ENCODE measurements at places on chromosomes 3 and 15.

- DNase-seq: no peak
These were observed 244.6 kb downstream of the STXBP5L start for GRCh38 chr3:121152573-121152972.

- no peak for DNase-seq
These were observed 127.3 kb upstream of the THBS1 start for GRCh38 chr15:39453620-39454019.

DNA sequence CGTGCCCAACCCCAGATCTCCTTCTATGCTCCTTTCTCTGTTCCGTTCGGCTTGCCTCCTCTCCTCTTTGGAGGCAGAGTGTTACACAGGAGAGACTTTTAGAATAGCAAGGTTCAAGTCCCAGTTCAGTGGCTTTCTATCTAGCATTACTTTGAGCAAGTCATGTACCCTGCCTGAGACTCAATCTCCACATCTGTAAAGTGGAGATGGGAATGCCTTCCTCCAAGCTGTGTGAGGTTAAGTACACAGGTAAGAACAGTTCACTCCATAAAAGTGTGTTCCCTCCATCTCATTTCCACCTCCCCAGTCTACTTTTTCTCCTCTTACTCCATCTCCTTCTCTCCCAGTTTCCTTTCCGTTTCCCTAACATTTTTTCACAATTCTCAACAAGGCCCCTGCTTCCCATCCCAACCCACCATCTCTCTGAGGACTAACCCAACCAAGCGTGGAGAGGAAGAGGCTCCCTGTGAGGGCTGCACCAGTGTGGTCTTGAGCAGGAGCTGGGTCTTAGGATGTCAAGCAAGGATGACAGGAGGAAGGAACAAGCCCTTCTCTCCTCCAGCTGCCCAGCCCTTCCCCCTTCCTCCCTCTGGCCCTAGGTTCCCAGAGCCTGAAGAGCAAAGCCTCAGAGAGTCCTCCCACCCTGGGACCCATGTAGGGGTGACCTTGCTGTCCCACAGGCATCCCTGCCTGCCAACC is 6.4 kb downstream of the ATP8B4 start:
- DNase-seq: no peak

DNA sequence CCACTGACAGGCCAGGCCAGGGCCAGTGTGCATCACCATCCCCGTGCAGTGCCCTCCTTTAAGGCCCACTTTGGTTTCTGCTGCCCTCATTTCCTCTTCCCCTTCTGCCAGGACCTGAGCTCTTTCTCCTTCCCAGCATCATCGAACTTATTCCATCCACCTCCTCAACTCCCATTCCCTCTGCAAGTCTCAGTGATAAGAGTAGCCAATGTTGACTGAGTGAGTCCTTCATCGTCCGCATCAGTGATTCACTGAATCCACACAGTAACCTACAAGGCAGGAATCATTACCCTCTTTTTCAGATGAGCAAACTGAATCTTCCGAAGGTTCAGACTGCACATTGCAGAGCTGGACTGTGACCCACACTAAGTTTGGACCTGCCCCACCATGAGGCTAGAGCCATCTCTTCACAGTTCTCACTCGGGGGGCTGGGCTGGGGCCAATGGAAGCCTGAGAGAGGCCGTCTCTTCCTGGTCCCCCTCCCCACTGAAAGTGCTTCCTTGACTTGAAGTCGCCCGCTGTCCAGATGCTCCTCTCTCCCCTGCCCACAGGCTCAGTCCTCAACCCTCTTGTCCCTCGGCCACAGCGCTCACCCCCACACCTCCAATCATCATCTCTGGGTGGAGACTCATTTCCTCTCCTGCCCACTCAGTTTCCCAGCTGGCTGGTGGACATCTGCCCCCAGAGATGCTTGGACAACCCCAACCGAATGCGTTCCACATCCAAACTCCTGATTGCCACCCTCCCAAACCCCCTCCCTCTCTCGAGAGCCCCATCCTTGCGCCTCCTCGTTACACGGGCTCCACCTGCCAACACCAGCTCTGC is 15.2 kb upstream of the ANPEP start:
- no peak for DNase-seq

DNA sequence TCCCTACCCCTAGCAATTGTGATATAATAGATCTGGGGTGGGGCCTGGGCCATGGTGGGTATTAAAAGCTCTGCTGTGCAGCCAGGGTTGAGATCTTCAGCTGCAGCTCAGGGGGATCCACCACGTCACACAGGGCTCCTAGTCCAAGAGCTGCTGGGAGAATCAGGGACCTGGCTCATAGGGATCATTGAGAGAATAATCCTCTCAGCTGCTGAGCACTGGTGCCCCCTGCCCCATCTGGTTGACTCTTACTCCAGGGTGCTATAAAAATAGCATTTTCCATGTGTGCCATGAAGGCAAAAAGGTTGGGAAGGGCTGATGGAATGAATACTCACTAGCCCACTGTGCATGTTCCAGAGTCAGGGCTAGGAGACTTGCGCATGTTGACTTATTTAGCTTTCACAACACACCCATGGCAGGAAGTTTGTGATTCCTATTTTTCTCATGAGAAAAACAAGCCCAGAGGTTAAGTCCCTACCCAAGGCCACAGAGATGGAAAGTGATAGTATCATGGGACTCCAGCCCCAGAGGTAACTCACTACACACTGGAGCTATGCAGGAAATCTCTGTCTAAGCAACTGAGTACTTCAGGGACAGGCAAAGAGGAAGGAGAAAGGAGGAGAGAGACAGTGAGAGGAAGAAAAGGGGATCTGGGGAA is 94.6 kb upstream of the HERC1 start:
- no peak for DNase-seq

DNA sequence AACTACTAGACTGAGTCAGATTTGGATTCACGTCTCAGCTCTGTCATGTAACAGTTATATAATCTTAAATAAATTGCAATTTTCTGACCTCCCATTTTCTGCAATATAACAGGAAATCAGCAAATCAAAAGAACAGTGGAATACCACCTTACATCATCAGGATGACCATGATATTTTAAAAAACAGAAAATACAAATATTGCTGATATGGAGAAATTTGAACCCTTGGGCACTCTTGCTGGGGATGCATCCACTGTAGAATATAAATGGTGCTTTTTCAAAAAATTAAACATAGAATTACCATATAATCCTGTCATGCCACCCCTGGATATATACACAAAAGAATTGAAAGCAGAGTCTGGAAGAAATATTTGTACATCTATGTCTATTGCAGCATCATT is 982.5 kb downstream of the TBL1XR1 start:
- no peak for DNase-seq

DNA sequence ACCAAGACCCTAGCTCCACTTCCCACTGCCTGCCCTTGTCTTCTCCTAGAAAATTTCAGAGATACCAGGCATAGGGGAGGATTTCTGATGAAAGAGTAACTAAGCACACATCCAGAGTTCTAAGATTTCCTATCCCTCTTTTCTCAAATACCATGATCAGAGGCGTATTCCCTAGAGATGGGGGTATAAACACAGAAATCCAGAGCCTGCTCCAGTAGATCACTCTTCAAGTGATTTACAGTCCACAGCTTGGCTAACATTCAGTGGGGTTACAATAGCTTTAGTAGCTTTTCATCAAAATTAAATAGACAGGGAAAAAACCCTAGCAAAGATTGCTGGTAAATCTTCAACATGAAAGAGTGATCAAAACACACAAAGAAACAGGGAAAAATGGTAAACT is 800.7 kb upstream of the GRM7 start:
- DNase-seq: no peak

DNA sequence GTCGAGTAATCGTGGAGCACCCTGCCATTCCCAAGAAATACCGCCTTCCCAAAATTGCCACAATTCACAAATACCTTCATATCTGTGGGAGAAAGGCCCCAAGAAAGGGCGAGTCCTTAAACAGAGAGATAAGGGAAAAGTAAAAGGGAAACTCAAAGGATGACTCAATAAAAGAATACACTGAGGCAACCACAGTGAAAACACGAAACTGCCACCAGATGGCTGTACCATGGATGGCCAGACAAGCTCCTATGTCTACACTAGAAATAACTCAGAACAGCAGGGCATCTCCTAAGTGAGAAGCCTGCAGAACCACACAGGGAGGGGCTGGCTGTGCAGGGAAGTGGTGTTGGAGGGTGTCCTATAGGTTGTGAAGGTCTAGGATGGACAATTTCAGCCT is 25.0 kb downstream of the SRGAP3 start:
- no peak for DNase-seq
